ENCODE measurements at places on chromosomes 1 and 21.
A peak's percentile ranks its signal among the peaks of the same experiment; 100 is the strongest.

DNA sequence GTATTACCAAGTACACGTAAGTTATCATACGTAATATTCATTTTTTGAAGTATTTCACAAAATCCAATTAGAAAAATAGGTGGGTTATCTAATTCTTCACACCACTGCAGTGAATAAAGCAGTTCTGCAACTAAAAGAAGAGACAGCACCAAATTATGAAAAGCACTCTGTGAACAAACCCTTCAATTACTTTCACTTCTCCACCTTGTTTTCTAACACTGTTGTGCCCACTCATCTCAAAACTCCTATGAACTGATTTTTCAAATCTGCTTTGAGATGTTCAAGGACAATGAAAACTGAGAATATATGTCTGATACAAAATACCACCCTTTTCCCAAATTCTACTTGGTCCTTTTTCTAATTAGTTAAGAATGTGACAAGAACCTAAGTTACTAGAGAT lies 39.4 kb downstream of the LTN1 start:
- no peak for DNase-seq

DNA sequence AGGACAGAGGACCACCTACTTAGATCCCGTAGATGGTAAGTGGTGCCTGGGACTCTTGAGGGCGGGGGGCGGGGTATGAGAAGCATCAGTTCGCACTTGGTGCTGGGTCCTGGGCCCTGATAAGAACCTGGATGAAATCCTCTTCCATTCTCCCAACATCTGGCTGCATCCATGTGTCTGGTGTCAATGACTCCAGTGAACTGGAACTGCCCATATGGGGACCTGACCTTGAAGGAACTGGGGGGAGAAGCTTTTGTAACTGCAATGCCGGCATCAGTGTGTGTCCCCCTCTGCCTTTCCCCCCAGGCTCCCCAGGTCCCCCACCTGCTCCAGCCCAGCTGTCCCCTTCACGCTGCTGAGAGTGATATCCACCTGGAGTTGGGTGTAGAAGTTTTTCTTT lies 49.7 kb upstream of the EPB41 start:
- DNase-seq = no peak

DNA sequence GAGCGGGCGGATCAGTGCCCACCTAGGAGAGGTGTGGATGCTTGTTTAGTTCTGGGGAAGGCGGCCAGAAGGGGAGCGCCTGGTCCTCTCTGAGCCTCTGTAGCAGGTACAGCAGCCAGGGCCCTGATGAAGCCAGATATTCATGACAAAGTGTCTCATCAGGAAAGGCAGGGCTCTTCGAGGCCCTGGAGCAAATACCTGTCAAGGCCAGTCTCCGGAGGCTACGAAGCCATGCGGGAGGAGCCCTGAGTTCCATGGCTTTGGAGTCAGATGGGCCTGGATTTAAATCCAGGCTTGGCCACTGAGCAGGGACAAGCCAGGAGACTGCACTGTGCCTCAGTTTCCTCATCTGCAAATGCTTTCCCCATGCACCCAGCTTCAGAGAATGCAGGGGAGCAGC lies 25.4 kb upstream of the GPR153 start:
- no peak for DNase-seq

GRCh38 chr1:218743861-218744505 lies 398.8 kb downstream of the TGFB2 start:
- no peak for DNase-seq

GRCh38 chr1:244256086-244256676 lies 195.5 kb downstream of the ADSS2 start:
- no peak for DNase-seq

DNA sequence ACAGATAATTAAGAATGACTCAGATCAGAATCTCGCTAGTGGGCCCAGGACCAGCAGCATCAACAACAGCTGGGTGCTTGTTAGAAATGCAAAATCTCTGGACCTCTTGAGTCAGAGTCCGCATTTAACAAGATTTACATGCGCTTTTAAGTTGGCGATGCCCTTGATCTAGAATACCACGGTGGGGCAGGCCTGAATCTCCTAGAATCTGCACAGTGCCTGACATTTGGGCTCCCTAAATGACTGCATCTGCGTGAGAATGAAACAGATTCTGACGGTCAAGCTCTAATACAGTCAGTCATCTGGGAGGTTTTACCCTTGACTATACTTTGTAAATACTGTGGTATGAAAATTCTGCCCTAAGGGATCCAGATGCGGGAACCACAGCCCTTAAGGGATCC lies 17.2 kb upstream of the RAB29 start:
- DNase-seq = no peak

GRCh38 chr1:117757668-117758067 lies 151.8 kb downstream of the TENT5C start:
- no peak for DNase-seq

DNA sequence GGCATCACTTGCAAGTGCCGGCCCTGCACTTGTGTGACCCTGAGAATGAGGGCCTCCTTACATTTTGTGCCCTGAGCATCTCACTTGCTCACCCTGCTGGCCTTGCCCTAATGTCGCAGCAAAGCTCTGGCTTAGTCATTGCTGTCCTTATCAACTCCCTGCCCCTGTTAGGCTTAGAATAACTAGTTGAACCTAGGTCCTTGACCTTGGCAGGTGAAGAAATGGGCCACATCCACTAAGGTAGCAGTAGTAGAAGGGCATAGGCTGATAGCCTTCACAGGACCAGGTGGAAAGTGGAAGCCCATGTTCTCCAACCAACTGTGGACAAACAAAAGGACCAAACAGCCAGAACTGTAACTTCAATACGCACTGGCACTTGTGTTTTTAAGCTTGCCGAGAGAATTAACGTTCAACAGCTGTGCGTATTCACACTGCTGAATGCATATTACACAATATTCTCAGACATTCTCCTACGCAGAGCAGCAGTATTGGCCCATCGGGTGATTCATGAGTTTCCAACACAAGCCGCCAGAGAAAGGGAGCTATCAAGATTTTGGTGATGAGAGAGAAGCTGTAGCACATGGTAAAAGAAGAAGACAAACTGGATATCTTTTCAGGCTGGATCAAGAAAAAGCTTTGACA lies 27.7 kb upstream of the PTGFRN start:
- DNase-seq = peak; percentile 26

DNA sequence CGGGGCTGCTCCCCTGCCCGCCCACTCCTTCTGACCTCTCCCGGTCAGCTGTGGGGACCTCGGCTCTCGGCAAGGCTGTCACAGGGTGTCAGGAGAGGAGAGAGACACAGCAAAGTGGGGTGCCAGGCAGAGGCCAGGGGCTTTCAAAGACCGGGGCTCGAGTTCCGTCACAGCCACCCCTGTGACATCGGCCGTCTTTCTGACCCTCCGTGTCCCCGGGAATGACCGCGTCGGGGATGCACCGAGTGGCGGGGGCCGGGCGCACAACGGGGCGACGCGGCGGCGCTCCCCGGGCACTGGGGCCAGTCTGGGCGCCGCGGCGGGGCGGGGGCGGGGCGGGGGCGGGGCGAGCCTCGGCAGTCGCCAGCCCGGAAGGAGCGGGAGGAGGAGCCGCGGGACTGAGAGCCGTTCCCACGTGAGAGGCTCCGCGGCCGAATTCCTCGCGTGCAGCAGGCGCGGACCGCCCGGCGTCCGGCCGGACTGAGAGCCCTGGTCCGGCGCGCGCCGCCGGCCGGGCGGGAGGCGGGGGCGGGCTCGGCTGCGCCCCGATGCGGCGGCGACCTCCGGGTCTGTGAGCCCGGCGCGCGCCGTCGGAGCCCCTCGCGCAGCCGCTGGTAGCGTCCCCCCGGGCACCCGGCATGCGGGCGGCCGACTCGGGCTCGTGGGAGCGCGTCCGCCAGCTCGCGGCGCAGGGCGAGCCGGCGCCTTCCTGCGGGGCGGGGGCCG lies 229.7 kb upstream of the TMEM51 start:
- peak; percentile 39 for DNase-seq

DNA sequence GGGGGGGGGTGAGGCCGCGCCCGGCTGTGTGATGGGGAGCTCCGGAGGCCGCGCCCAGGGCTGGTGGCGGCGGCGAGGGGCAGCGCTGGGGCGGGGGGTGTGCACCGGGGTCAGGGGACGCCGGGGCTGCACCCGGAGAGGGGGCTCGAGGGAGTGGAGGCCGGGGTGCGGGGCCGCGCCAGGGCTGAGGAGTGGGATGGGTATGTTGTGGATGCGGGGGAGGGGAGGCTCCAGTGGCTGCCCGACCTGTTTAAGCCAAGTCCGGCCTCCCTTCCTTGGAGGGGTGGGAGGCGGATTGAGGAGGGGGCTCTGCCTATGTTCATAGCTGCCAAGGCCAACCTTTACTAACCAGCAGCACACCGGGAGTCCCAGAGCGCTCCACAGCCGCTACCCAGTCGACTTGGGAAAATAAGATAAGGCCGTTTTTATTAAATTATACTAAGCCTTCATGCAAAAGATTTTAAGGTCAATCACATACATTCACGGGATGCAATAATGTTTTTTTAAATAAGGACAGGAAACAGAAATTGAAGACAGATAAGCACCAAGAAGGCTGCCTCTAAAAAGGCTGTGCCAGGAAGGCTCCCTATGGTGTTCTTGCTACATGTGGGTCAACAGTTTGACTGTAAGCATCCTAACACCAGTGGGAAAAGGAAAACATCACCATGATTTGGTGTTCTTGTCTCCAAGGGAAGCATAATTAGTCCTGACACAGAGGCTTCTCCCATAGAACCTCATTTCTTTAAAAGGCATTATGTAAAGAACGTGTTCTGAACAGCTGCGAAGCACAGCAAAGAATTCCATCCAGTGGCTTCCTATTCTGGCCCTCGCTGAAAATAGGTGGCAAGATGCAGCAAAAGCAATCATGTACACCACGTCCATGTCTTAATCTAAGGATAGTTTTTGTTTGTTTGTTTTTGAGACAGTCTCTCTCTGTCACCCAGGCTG lies 626 bp upstream of the HLCS start:
- DNase-seq = peak; percentile 58

GRCh38 chr21:15741510-15741909 lies 11.7 kb downstream of the USP25 start:
- DNase-seq = no peak

GRCh38 chr1:185213091-185213490 lies 56.1 kb downstream of the SWT1 start:
- no peak for DNase-seq

DNA sequence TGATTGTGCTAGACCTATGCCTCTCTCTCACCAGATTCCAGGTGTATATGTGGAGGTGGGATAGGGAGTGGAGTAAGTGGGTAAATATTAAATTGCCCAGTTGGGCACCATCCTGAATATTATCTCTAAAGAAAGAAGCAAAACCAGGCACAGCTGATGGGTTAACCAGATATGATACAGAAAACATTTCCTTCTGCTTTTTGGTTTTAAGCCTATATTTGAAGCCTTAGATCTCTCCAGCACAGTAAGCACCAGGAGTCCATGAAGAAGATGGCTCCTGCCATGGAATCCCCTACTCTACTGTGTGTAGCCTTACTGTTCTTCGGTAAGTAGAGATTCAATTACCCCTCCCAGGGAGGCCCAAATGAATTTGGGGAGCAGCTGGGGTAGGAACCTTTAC lies at the start of gene FCER1A:
Gene FCER1A, plus strand, starts transcription at position 242 of the 400 bp plus-strand sequence. Its CDS starts 29 bp downstream, at position 271.
- no peak for DNase-seq

DNA sequence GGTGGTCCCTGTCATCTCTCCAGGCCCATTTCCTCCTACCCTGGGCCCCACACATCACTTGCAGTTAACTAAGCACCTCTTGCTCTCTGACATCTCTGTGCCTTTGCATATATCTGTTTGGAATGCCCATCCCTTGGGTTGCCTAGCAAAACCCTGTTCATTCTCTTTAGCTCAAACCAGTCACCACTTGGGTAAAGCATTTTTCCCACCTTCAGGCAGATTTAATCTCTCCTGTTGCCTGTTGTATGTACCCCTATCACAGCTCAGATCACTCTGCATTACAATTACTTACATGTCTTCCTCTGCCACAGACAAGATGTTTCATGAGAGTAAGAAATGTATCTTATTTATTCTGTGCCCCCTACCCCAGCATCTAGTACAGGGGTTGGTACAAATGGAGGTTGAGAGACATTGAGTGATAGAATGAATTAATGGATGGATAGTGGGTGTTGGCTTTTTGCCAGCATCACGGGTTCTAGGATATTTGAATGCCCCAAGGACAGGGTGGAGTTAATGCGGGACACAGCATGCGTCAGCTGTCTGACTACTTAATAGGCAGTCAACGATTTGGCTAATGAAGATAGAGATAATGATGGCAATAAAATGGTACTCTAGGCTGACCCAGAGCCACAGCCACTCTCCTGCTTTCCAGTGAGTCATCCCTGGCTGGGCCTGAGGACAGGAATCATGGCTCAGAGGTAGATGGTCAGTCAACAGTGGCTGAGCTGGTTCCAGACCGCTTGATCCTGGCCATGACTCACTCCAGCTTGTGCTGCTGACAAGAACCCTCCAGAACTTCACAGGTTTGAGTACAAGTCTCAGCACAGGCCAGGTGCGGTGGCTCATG lies 6.5 kb downstream of the NR0B2 start:
- DNase-seq = no peak

GRCh38 chr21:41526478-41527087 lies 18.6 kb upstream of the TMPRSS2 start:
- no peak for DNase-seq

DNA sequence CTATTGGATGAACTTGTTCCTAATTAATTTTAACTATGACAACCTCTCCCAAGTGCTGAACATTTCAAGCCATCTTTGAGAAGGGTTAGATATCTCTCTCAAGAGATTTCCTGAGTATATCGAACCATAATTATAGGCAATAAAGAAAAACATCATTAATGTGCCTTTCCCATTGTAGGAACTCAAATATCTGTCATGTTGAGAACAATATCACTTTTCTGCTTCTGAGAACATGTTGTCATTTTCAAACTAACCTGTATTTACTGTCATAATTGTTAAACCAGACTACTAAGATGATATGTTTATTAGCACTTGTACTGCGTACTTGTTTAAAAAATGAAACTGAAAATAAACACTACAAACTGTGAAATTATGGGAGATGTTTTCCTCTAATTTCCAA lies 4.3 kb downstream of the EPS15 start:
- DNase-seq = no peak

GRCh38 chr1:221643404-221644144 lies 98.3 kb downstream of the DUSP10 start:
- no peak for DNase-seq

- no peak for DNase-seq
These were observed 190.6 kb downstream of the FMN2 start for GRCh38 chr1:240282061-240282830.

- DNase-seq = no peak
These were observed 85.3 kb downstream of the CDC7 start for GRCh38 chr1:91585982-91586381.

GRCh38 chr1:35574655-35575415 lies 1.7 kb downstream of the TFAP2E start:
- DNase-seq = no peak

- DNase-seq = peak; percentile 72
These were observed 4.9 kb upstream of the PROX1 start for GRCh38 chr1:213982672-213983492.

- no peak for DNase-seq
These were observed 10.2 kb upstream of the UBL4B start for GRCh38 chr1:110102081-110102480.

- DNase-seq = no peak
These were observed 19.9 kb downstream of the HUNK start for GRCh38 chr21:31892686-31893085.

Data from NCI-H345 (cell line).